Epithelial cell of proximal tubule (primary cell): ENCODE measurements at places on chromosomes 2 and 18. TPM values are rescaled to one million over a fixed set of nuclear protein-coding genes. Genes with fewer than 3 reads are reported as not detected.

GRCh38 chr2:23703037-23703582 lies 223.8 kb downstream of the ATAD2B start:
- no peak for DNase-seq

DNA sequence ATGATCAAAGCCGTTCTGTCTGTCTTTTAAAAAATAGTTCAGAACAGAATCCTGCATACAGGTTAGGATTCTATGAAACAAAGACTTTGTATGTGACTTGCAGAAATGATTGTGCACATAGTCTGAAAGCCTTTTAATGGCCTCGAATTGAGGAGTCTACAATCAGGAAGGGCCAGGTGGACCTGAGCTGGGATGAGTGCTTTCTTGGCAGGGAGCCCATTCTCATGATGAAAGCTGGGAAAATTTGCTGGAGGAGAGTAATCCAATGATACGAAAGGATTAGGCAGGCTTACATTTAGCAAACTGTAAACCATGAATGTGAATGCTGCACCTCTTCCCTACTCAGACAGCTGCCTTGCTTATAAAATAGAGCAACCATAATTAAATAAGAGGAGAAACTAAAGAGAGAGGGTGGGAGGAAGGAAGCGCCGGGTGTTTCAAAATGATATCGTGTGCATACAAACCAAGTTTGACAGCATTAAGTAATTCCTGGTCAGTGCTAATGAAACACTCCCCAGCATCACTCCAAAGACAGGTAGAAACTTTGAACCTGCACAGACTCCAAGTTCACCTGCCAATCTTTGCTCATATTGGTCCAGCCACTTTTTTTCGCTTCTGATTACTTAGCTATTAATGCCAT lies 23.7 kb upstream of the CXCR4 start:
- no peak for DNase-seq

GRCh38 chr2:201363857-201364560 lies 6.9 kb upstream of the FLACC1 start:
- no peak for DNase-seq

GRCh38 chr18:48952287-48953103 lies 1.7 kb upstream of the SMAD7 start:
- DNase-seq: no peak

DNA sequence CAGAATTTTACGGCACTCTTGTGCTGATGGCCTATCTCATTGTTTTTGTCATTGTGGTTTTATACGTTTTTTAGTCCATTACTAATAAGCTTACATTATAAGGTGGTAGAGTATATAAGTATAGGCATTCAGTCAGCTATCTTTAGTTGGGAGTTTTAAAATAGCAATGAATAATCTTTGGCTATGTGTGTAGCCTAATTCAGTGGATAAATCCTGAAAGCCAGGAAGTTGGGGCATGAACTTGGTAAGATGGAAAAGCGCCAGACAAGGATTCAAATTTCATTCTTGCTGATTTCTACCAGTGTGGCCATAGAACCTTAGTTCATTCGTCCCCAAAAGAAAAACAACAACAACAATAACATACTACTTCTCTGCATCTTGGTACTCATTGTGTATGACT lies 31.2 kb downstream of the EPC2 start:
- no peak for DNase-seq

- DNase-seq: no peak
These were observed 1.0 kb downstream of the HDLBP start for GRCh38 chr2:241314226-241315092.

The HRH4 gene
- 0.12 TPM in 1 of 2 replicates, not detected in the other for total RNA-seq

DNA sequence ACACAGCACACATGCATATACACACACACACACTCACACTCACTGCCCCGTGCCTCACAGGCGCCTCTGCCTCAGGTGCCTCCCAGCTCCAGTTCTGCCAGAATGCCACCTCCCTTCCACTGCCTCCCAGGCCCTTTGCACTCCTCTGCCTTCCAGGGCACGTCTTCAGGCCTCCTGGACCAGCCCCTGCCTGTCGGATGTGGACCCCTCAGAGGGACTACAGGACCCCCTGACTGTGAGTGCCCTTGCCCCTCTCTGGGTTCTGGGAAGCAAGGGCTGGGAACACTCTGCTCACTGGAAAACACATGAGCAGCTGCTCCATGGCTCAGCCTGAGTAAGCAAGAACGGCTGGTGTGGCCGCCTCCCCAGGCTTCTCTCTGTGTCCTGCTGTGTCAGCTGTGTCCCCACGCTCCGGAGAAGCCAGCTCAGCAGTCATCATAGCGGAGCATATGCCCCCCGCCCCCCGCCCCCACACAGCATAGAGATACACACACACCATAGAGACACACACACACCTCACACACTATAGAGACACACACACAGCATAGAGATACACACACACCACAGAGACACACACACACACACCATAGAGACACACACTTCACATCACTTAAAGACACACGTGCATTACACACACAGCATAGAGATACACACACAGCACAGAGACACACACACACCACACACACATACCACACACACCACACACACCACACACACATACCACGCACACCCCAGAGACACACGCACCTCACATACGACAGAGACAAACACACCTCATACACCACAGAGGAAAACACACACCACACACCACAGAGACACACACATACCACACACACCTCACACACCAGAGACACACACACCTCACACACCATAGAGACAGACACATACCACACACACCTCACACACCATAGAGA lies 271.3 kb downstream of the CYRIA start:
- no peak for DNase-seq

- no peak for DNase-seq
These were observed 287.0 kb upstream of the SLC14A2 start for GRCh38 chr18:45328296-45328695.

The CYP27A1 gene
- 28.6 and 49.0 TPM in 2 replicates for total RNA-seq

The OSR1 gene
- total RNA-seq: not detected in 2 replicates

- DNase-seq: peak; percentile 18
These were observed 713.6 kb upstream of the POU3F3 start for GRCh38 chr2:104140361-104140760.

DNA sequence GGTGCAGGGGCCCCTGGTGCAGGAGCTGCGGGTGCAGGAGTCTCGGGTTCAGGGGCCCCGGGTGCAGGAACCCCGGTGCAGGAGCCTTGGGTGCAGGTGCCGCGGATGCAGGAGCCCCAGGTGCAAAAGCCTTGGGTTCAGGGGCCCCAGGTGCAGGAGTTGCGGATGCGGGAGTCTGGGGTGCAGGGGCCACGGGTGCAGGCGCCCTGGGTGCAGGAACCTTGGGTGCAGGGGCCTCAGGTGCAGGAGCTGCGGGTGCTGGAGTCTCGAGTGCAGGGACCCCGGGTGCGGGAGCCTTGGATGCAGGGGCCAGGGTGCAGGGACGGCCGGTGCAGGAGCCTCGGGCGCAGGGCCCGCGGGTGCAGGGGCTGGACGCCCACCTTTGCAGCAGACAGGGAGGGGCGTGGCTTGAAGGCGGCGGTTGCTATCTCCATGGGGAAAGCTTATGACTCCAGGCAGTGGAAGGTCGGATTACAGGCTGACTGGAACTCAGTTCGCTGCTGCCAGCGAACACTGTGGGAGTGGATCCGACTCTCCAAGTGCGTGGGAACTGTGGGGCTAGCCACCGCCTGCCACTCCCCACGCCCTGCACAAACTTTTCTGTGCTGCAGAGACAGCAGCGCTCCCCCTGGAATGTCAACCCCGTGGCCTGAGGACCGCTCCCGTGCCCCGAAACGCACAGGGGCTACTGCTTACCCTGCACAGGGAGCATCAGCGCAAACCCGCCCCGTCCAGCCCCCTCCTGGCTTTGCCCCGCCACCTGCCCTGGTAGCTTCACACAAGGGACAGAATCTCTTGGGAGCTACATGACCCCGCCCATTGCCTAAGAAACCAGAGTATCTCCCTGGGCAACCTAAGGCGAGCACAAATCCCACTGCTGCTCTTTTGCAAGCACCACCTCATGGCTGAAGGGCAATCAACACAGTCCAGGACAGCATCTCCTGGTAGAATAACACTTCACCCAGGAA lies 40.3 kb downstream of the COPS9 start:
- DNase-seq: no peak

The CPO gene
- total RNA-seq: not detected in 2 replicates

The DUSP2 gene
- total RNA-seq: 4.4 and 5.4 TPM in 2 replicates

- no peak for DNase-seq
These were observed 21.1 kb upstream of the PLEK start for GRCh38 chr2:68344031-68344430.
